ENCODE measurements at places on chromosomes 2 and 18. TPM values are rescaled to one million over a fixed set of nuclear protein-coding genes. Genes with fewer than 3 reads are reported as not detected.

DNA sequence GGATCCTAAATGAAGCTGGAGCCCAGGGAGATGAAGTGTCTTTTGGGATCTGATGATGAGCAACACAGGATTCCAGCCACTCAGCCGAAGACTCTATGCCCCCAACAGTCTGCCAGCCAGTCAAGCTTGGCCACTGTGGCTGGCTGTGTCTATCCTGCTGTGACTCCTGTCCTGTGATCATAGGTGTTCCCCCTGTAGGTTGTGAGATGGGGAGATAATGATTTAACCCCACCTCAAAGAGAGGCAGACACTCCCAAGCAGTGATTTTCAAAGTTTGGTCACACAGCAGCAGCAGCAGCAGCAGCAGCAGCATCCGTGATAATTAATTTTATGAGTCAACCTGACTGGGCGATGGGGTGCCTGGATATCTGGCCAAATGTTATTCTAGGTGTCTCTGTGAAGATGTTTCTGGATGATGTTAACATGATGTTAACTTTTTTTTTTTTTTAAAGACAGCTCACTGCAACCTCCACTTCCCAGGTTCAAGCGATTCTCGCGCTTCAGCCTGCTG lies 21.4 kb upstream of the RHOB start:
- peak overlapping the region; percentile 20 for H3K27ac ChIP-seq
- no peak for DNase-seq
- H3K4me3 ChIP-seq: no peak overlapping the region
- peaks cover 6% of the 10 kb centered on the region for H3K27me3 ChIP-seq
- H3K4me1 ChIP-seq: peaks cover 13% of the 10 kb centered on the region
- H3K36me3 ChIP-seq: peaks cover 2% of the 10 kb centered on the region

- H3K36me3 ChIP-seq: peaks cover 4% of the 10 kb centered on the region
- peak overlapping the region; percentile 90 for H3K27ac ChIP-seq
- peaks cover 65% of the 10 kb centered on the region for H3K4me1 ChIP-seq
- peak; percentile 52 for DNase-seq
- peak overlapping the region; percentile 86 for H3K4me3 ChIP-seq
Observed at GRCh38 chr2:112182581-112183034, 44.4 kb downstream of the FBLN7 start.

DNA sequence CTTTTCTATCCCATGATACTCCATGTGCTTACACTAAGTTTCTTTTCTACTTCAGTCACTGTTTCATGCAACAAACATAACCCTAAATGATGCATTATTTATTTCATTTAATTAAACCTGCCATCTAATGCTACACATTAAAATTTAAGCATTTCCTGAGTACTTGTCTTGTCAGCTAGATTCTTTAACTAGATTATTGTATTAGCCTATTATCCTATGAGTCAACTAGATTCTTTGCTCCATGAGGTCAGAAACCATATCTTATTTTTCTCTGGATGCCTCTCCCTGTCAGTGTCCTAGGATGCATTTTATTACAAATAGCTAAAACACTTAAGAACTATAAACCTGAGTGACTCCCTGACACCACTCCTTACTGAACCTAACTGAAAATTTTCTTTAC lies 652.4 kb downstream of the SLC4A3 start:
- DNase-seq: no peak
- H3K4me1 ChIP-seq: no peaks in the 10 kb centered on the region
- H3K27ac ChIP-seq: no peak overlapping the region
- H3K27me3 ChIP-seq: no peaks in the 10 kb centered on the region
- H3K4me3 ChIP-seq: no peak overlapping the region
- no peaks in the 10 kb centered on the region for H3K36me3 ChIP-seq

DNA sequence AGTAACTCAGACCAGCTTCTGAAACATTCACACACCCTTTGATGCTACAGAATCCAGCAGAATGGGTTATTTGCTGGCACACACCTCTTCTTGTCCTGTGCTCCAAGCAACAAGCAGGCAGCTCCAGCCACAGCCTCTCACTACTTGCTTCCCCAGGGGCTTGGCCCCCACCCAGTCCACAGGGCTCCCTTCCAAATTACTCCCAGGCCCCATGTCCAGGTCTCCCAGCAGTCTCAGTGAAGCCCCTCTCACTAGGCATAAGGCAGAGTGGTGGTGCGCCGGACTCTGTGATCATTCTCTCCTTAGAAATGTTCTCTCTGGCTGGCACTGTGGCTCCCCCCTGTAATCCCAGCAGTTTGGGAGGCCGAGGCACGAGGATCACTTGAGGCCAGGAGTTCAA lies 25.9 kb downstream of the ITM2C start:
- peaks cover 27% of the 10 kb centered on the region for H3K4me1 ChIP-seq
- no peaks in the 10 kb centered on the region for H3K36me3 ChIP-seq
- H3K27ac ChIP-seq: no peak overlapping the region
- no peak overlapping the region for H3K4me3 ChIP-seq
- H3K27me3 ChIP-seq: peaks cover 32% of the 10 kb centered on the region

DNA sequence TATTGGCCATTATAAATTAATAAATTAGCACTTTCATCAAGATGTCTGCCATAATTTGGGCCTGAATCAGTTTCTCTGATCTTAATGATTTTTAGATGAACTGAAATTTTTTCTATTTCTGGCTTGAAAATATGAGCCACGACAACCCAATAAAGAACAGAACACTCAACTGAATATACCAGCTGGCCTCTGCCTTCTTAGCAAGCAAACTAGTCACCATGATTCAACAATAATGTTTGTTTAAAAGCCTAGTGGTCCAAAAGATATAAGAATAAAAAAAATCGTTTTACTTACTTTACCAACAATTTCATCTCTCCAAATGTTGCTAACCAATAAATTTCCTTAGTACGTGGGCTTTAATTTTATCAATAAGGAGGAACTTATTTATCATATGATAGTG lies 66.7 kb upstream of the TTN start:
- no peaks in the 10 kb centered on the region for H3K36me3 ChIP-seq
- DNase-seq: no peak
- no peak overlapping the region for H3K4me3 ChIP-seq
- peaks cover 20% of the 10 kb centered on the region for H3K4me1 ChIP-seq

GRCh38 chr2:27088634-27089033 lies 2.1 kb downstream of the KHK start:
- DNase-seq: no peak
- H3K4me3 ChIP-seq: peak overlapping the region; percentile 27
- H3K27me3 ChIP-seq: no peaks in the 10 kb centered on the region
- no peak overlapping the region for H3K27ac ChIP-seq
- H3K4me1 ChIP-seq: peaks cover 41% of the 10 kb centered on the region
- H3K36me3 ChIP-seq: no peaks in the 10 kb centered on the region

DNA sequence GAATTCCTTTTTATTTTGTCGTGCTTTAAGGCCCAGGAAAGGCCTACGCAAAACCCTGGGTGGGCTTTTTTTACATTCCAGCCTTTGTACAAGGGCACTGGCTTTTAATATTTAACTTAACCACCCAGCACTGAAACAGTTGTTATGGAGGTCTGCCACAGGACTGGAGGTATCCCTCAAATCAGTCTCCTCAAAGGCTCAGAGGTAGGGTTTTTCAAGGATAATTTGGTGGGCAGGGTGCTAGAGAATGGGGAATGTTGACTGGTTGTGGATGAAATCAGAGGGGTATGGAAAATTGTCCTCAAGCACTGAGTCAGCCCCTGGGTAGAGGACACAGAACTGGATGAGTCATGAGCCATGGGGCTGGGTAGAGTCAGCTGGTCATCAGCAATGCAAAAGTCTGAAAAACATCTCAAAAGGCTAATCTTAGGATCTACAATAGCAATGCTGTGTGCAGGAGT lies 443.1 kb downstream of the THSD7B start:
- H3K27me3 ChIP-seq: no peaks in the 10 kb centered on the region
- DNase-seq: no peak

- H3K27ac ChIP-seq: no peak overlapping the region
- H3K4me1 ChIP-seq: no peaks in the 10 kb centered on the region
- no peaks in the 10 kb centered on the region for H3K27me3 ChIP-seq
- H3K36me3 ChIP-seq: no peaks in the 10 kb centered on the region
Observed at GRCh38 chr2:168831662-168832061, 29.2 kb downstream of the NOSTRIN start.

GRB14 gene
- total RNA-seq: not detected

- H3K4me3 ChIP-seq: no peak overlapping the region
- no peaks in the 10 kb centered on the region for H3K36me3 ChIP-seq
- DNase-seq: no peak
- H3K27me3 ChIP-seq: no peaks in the 10 kb centered on the region
- H3K4me1 ChIP-seq: no peaks in the 10 kb centered on the region
Observed at GRCh38 chr2:217937446-217937845, 65.3 kb downstream of the TNS1 start.

DNA sequence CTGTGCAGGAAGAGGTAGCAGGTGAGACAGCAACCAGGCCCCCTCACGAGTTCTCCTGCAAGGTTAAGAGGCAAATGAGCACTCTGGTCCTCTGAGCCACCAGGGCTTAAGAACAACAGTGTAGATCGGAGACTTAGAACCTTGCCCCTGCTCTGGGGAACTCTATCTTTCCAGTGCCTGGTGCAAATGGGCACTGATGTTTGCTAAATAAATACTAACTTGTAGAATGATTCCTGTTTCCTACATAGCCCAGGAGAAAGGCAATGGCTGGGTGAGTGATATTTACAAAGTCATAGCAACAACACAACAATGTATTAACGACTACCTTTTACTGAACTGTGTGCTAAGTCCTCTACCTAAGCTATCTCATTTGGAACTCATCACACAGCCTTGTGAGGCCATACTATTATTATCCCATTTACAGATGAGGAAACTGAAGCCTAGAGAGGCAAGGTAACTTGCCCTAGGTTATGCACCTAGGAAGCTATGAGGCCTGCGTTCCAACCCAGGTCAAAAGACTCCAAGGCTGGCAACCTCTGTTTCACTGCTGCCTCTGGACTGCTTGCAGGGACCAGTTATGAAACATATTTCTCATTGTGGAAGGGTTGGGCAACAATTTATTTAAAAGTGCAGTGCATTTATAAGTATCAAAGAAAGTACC lies 4.3 kb downstream of the ATP8B1 start:
- H3K4me3 ChIP-seq: no peak overlapping the region
- DNase-seq: no peak
- no peaks in the 10 kb centered on the region for H3K36me3 ChIP-seq

BCL11A gene
- 1.2 TPM for total RNA-seq

DNA sequence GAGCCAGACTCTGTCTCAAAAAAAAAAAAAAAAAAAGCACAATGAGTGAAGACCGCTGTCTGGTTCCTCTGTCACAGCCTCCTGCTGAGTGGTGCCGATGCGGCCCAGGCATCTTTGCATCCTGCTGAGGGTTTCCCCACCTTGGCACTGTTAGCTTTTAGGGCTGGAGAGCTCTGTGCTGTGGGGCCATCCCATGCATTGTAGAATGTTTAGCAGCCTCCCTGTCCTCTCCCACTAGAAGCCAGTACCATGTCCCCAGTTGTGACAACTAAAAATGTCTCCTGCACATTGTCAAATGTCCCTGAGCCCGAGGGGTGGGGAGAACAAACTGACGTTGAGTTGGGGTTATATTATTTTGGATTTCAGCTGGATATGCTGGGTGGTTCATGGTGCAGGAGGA lies 7.9 kb upstream of the COLEC11 start:
- no peaks in the 10 kb centered on the region for H3K27me3 ChIP-seq
- no peaks in the 10 kb centered on the region for H3K4me1 ChIP-seq
- H3K36me3 ChIP-seq: no peaks in the 10 kb centered on the region
- H3K27ac ChIP-seq: no peak overlapping the region
- no peak for DNase-seq

DNA sequence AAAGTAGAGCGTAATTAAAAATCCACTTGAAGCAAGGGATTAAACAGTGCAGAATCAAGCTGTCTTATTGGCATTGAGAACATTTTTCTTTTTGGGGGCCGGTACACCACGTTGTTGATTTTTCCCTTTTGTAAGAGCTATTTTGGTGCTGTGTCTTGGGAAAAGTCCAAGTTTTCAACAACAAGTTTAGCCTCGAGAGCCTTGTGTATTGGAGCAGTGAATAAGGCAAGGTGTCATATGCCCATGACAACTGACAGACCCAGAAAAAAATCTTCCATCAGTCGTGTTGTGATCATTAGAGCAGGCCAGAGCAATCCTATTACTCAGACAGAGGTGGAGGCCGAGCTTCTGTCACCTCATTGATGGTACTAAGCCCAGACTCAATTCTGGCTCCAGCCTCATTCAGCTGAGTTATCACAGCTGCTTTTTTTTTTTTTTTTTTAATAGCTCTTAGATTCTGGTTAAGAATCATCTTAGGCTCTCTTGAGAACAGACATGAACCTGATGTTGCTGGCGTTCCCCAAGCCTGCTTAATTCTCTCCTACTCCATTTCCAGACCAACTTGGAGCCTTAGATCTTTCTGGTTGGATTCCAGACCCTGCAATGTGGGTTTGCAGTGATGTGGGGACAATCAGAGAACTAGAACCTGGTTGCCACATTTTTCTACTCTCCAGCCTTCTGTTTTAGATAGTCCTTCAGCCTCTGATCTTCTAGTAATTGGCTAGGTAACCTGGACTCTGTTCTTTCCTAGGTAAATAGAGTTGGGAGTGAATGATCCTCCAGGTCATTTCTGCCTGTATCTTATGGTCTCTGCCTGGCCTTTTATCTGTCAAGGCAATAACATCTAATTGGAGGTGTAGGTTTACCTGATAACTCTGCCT lies 43.1 kb downstream of the MOGAT1 start:
- H3K4me3 ChIP-seq: no peak overlapping the region
- H3K27ac ChIP-seq: no peak overlapping the region
- no peaks in the 10 kb centered on the region for H3K36me3 ChIP-seq
- H3K4me1 ChIP-seq: peaks cover under 1% of the 10 kb centered on the region
- peaks cover 26% of the 10 kb centered on the region for H3K27me3 ChIP-seq
- DNase-seq: no peak

DNA sequence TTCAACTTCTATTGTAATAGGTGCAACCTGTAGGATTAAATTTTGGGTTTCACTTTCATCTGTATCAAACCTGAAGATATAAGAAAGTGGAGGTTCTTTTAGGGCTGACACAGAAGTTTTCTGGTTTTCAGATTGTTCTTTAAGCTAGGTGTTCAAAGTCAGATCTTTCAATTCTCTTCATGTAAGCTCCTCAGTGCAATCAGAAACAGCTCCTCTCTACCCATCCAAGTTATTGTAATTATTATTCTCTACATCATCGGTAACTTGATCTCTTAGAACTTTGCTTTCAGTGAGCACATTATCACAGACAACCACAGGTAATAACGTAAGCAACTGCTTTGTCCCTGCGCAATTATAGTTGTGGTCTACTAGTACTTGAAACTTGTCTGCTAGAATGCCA lies 179.4 kb downstream of the MYCN start:
- DNase-seq: no peak
- no peak overlapping the region for H3K27ac ChIP-seq
- no peaks in the 10 kb centered on the region for H3K27me3 ChIP-seq
- no peaks in the 10 kb centered on the region for H3K36me3 ChIP-seq
- H3K4me3 ChIP-seq: no peak overlapping the region
- no peaks in the 10 kb centered on the region for H3K4me1 ChIP-seq

AQP4 gene
- not detected for total RNA-seq

- H3K27ac ChIP-seq: no peak overlapping the region
- H3K27me3 ChIP-seq: peaks cover 10% of the 10 kb centered on the region
- no peak for DNase-seq
- H3K4me1 ChIP-seq: no peaks in the 10 kb centered on the region
Observed at GRCh38 chr2:236265675-236266074, 1.5 kb upstream of the ASB18 start.

GRCh38 chr2:72848436-72849137 lies 22.8 kb upstream of the EXOC6B start:
- no peak for DNase-seq
- H3K36me3 ChIP-seq: no peaks in the 10 kb centered on the region
- no peak overlapping the region for H3K27ac ChIP-seq
- H3K27me3 ChIP-seq: peaks cover 10% of the 10 kb centered on the region
- H3K4me1 ChIP-seq: no peaks in the 10 kb centered on the region
- H3K4me3 ChIP-seq: no peak overlapping the region

- H3K4me3 ChIP-seq: no peak overlapping the region
- no peaks in the 10 kb centered on the region for H3K27me3 ChIP-seq
- no peaks in the 10 kb centered on the region for H3K36me3 ChIP-seq
- peaks cover 4% of the 10 kb centered on the region for H3K4me1 ChIP-seq
- H3K27ac ChIP-seq: no peak overlapping the region
- DNase-seq: no peak
Observed at GRCh38 chr18:31546476-31546875, 45.2 kb upstream of the TTR start.

IL1RL1 gene
- total RNA-seq: 2.2 TPM
